ENCODE measurements at places on chromosomes 12 and 14.
A peak's percentile ranks its signal among the peaks of the same experiment; 100 is the strongest.

DNA sequence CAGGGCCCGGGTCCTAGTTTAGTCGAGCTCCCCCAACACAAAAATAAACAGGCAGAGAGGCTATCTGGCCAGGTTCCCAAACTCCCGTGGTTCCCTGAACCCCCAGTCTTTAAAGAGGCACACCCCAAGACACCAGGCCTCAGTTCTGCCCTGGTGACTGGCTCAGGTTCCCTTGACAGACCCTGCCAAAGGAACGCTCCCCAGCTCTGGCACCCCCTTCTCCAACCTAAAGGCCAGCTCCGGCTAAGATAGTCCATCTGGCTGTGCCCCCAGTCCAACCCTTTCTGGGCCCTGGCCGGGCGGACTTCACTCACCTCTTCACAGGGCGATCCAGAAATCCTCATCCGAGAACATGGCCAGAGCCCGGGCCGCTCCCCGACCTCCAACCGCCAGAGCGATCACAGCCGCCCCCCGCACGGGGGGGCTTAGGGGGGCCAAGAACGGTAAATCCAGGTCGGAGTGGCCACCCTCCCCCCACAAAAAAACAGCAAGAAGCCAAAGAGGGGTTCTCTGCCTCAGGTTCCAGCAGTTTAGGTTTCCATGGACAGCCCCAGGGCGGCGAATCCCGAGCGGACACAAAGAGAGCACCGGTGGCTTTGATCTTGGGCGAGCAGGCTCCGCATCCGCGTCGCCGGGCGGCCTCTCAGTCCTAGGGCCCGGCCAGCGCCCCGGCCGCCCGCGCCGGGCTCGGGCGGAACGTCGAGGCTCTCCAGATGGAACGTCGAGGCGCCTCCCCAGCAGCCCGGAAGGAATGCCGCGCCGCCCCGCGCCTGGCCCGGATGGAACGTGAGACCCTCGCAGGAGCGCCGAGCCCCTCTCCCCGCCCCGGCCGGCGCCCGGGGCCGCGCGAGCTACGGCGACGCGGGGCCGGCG, 1.1 kb downstream of the KMT2D start:
- peak overlapping the region; percentile 61 for H3K4me3 ChIP-seq
- H3K27ac ChIP-seq, result peak overlapping the region; percentile 94
- DNase-seq, result no peak
- H3K4me1 ChIP-seq, result no peaks in the 10 kb centered on the region

GRCh38 chr12:93520454-93520853, 52.0 kb upstream of the SOCS2 start:
- no peak for DNase-seq
- H3K27me3 ChIP-seq, result no peaks in the 10 kb centered on the region
- no peaks in the 10 kb centered on the region for H3K4me1 ChIP-seq
- no peaks in the 10 kb centered on the region for H3K36me3 ChIP-seq

DNA sequence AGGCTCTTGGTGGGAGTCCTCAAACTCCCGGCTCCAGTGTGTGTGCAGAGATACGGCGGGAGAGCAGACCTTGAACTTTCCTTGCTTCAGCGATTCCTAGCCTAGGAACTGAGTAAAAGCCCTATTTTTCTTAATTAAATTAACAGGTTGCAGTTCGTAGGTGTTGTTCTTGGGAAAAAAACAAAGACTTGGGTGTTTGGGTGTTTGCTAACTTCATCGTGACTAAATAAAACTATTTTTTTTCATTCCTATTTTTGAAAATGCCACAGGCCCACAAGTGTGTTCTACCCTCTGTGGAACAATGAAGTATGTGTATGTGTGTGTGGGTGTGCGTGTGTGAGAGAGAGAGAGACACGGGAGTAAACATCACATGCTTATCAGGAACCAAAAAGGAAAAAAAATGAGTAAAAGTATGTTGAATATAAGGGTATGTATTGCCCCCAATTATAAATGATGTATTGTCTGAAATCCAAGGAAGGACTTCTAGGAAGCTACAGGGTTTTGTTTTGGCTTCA, 651 bp downstream of the TMEM117 start:
- H3K4me1 ChIP-seq, result no peaks in the 10 kb centered on the region
- H3K36me3 ChIP-seq, result no peaks in the 10 kb centered on the region
- no peaks in the 10 kb centered on the region for H3K27me3 ChIP-seq
- H3K4me3 ChIP-seq, result peak overlapping the region; percentile 50
- DNase-seq, result peak; percentile 17

GRCh38 chr12:68775121-68775630, 29.2 kb downstream of the SLC35E3 start:
- no peak overlapping the region for H3K4me3 ChIP-seq
- no peaks in the 10 kb centered on the region for H3K4me1 ChIP-seq
- H3K27me3 ChIP-seq, result no peaks in the 10 kb centered on the region
- no peak overlapping the region for H3K27ac ChIP-seq
- H3K36me3 ChIP-seq, result no peaks in the 10 kb centered on the region

- H3K27ac ChIP-seq, result no peak overlapping the region
- H3K27me3 ChIP-seq, result peaks cover 86% of the 10 kb centered on the region
- no peaks in the 10 kb centered on the region for H3K36me3 ChIP-seq
- no peak overlapping the region for H3K4me3 ChIP-seq
- peaks cover 5% of the 10 kb centered on the region for H3K4me1 ChIP-seq
Observed at GRCh38 chr12:114397978-114398881, 7.7 kb downstream of the TBX5 start.

- H3K4me3 ChIP-seq, result no peak overlapping the region
- no peaks in the 10 kb centered on the region for H3K36me3 ChIP-seq
- H3K27ac ChIP-seq, result no peak overlapping the region
Observed at GRCh38 chr12:124332058-124332672, 37.3 kb downstream of the RFLNA start.

GRCh38 chr12:32947206-32948067, 50.9 kb upstream of the PKP2 start:
- no peak overlapping the region for H3K4me3 ChIP-seq
- H3K27me3 ChIP-seq, result no peaks in the 10 kb centered on the region
- no peaks in the 10 kb centered on the region for H3K4me1 ChIP-seq
- no peak overlapping the region for H3K27ac ChIP-seq

- no peak overlapping the region for H3K4me3 ChIP-seq
- no peaks in the 10 kb centered on the region for H3K36me3 ChIP-seq
- DNase-seq, result no peak
- H3K4me1 ChIP-seq, result peaks cover 6% of the 10 kb centered on the region
- H3K27me3 ChIP-seq, result no peaks in the 10 kb centered on the region
Observed at GRCh38 chr12:109994401-109995175, 1.6 kb downstream of the GIT2 start.

GRCh38 chr14:24911324-24912109, 138.4 kb downstream of the STXBP6 start:
- H3K4me3 ChIP-seq, result no peak overlapping the region
- DNase-seq, result no peak
- no peak overlapping the region for H3K27ac ChIP-seq
- no peaks in the 10 kb centered on the region for H3K27me3 ChIP-seq
- no peaks in the 10 kb centered on the region for H3K36me3 ChIP-seq
- no peaks in the 10 kb centered on the region for H3K4me1 ChIP-seq

DNA sequence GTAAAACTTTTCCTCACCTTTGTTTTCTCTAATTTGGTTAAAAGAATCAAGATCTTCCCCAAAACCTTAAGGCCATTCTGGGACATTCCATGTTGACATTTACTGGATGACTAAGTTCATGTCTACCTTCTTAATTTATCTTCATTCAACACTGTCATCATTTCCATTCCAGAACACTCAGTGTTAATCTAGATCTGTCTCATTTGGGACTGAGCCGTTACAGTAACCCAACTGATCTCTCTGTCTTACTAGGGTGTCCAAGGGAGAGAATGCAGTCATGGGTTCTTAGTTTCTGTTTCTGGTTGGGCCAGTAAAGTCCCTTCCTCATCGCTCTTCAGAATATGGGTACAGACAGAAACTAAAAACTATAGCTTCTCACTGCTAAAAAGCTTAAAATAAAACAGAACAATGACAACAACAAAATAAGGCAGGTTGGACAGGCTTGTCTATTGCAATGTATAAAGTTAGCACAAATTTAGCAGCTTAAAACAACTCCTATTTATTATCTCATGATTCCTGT, 144.8 kb downstream of the ASCL1 start:
- no peak overlapping the region for H3K27ac ChIP-seq
- DNase-seq, result no peak
- no peak overlapping the region for H3K4me3 ChIP-seq
- H3K4me1 ChIP-seq, result no peaks in the 10 kb centered on the region
- no peaks in the 10 kb centered on the region for H3K36me3 ChIP-seq

- peak overlapping the region; percentile 54 for H3K4me3 ChIP-seq
- peak overlapping the region; percentile 92 for H3K27ac ChIP-seq
Observed at GRCh38 chr12:32680787-32681186, 1.7 kb downstream of the DNM1L start.

- H3K36me3 ChIP-seq, result no peaks in the 10 kb centered on the region
- H3K27me3 ChIP-seq, result no peaks in the 10 kb centered on the region
- H3K4me1 ChIP-seq, result no peaks in the 10 kb centered on the region
- H3K27ac ChIP-seq, result no peak overlapping the region
Observed at GRCh38 chr12:68910128-68910527, 22.8 kb downstream of the CPM start.

GRCh38 chr14:54102530-54102929, 145.9 kb upstream of the BMP4 start:
- no peaks in the 10 kb centered on the region for H3K4me1 ChIP-seq
- H3K27ac ChIP-seq, result no peak overlapping the region
- no peak for DNase-seq
- H3K4me3 ChIP-seq, result no peak overlapping the region
- no peaks in the 10 kb centered on the region for H3K36me3 ChIP-seq
- H3K27me3 ChIP-seq, result no peaks in the 10 kb centered on the region

GRCh38 chr12:32891956-32892355, 4.6 kb downstream of the PKP2 start:
- DNase-seq, result no peak
- no peak overlapping the region for H3K27ac ChIP-seq
- H3K27me3 ChIP-seq, result no peaks in the 10 kb centered on the region
- H3K4me3 ChIP-seq, result no peak overlapping the region

GRCh38 chr12:26979733-26980132, 34.5 kb downstream of the TM7SF3 start:
- no peaks in the 10 kb centered on the region for H3K36me3 ChIP-seq
- no peak for DNase-seq
- no peak overlapping the region for H3K27ac ChIP-seq
- no peak overlapping the region for H3K4me3 ChIP-seq

DNA sequence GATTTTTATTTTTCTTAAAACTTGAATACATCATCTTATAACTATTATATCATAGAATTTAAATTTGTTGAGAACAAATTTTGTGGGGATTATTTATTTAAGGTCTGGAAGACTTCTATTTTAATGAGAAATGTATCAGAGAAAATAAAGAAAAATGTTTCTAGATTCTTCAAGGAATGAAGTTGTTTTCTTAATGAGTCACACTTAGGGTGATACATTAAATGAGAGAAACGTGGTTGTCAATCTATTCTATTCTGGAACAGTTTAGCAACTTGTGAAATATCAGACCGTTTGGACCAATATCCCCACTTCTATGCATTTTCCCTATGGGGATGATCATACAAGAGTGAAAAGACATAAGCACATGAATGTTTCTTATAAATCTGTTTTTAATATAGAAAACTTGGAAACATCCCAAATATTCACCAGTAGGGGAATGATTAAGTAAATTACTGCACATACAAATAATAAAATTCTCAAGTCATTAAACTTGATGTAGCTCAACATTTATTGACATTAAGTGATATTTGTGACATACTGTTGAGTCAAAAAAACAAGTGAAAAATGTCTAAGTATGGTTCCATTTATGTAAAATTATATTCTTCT, 88.5 kb downstream of the E2F7 start:
- H3K36me3 ChIP-seq, result no peaks in the 10 kb centered on the region
- H3K4me1 ChIP-seq, result no peaks in the 10 kb centered on the region
- no peak overlapping the region for H3K4me3 ChIP-seq
- H3K27ac ChIP-seq, result no peak overlapping the region
- no peak for DNase-seq

GRCh38 chr12:123519141-123520001, 14.1 kb downstream of the RILPL1 start:
- no peak overlapping the region for H3K4me3 ChIP-seq
- no peaks in the 10 kb centered on the region for H3K36me3 ChIP-seq
- H3K27me3 ChIP-seq, result no peaks in the 10 kb centered on the region
- peak overlapping the region; percentile 32 for H3K27ac ChIP-seq
- no peak for DNase-seq
- H3K4me1 ChIP-seq, result no peaks in the 10 kb centered on the region

DNA sequence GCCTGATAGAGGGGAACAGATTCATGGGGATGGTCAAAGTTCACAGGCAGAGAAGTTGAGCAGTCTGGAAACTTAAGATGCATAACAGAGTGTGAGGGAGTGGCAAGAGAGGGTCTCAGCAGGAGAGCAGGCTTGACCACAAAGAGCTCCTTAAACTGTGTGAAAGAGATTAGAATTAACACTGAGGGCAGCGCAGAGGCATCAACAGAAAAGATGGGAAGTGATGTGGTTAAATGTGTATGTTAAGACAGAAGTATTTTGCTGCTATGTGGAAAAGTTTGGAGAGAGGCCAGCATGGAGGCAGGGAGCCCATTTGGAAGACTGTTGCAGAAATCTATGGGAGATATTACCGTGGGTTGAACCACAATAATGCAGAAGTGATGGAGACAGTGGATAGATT, 122.7 kb upstream of the LMNTD1 start:
- DNase-seq, result no peak
- H3K36me3 ChIP-seq, result no peaks in the 10 kb centered on the region
- no peaks in the 10 kb centered on the region for H3K27me3 ChIP-seq

DNA sequence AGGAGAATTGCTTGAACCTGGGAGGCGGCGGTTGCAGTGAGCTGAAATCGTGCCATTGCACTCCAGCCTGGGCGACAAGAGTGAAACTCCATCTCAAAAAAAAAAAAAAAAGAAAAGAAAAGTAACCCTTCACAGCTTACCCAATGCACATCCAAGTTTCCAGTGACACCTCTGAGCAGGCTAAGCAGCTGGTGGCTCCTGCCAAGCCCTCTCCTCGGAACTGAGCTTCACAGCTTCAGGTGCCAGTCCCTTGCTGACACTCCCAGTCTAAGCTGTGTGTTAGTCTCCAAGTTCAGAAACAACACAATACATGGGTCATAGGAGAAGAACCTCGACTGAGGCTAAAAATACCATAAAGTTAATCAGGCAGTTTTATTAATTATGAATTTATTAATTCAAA, 7.9 kb downstream of the CD9 start:
- peak overlapping the region; percentile 95 for H3K27ac ChIP-seq
- no peak for DNase-seq
- no peak overlapping the region for H3K4me3 ChIP-seq
- H3K27me3 ChIP-seq, result no peaks in the 10 kb centered on the region

- no peak overlapping the region for H3K4me3 ChIP-seq
- H3K4me1 ChIP-seq, result peaks cover 43% of the 10 kb centered on the region
- DNase-seq, result no peak
- H3K27ac ChIP-seq, result peak overlapping the region; percentile 90
- no peaks in the 10 kb centered on the region for H3K36me3 ChIP-seq
Observed at GRCh38 chr14:68248481-68249255, 429.1 kb downstream of the RAD51B start.
